ENCODE measurements at places on chromosomes 1 and 21.

GRCh38 chr1:24182061-24182460 is 5.0 kb downstream of the IFNLR1 start:
- no peak for DNase-seq

GRCh38 chr1:224201383-224201782 is 18.3 kb downstream of the DEGS1 start:
- no peak for DNase-seq

DNA sequence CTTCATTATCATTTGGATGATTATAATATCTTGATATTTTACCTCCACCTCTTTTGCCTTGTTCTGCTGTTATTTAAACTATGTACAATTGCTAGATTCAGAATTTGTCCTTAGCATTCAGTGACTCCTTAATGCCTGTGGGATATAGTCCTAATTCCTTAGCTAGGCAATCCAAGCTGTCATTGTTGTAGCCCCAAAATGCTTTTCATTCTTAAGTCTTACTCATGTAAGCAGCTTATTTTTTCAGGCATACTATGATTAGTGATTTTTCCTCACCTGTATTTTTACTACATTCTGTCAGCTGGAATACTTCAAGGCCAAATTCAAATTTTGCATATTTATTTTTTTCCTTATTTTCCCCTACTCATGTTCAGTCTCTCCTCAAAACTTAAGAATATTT is 13.4 kb downstream of the PKN2 start:
- no peak for DNase-seq

GRCh38 chr1:226100436-226101391 is 38.2 kb downstream of the H3-3A start:
- no peak for DNase-seq

DNA sequence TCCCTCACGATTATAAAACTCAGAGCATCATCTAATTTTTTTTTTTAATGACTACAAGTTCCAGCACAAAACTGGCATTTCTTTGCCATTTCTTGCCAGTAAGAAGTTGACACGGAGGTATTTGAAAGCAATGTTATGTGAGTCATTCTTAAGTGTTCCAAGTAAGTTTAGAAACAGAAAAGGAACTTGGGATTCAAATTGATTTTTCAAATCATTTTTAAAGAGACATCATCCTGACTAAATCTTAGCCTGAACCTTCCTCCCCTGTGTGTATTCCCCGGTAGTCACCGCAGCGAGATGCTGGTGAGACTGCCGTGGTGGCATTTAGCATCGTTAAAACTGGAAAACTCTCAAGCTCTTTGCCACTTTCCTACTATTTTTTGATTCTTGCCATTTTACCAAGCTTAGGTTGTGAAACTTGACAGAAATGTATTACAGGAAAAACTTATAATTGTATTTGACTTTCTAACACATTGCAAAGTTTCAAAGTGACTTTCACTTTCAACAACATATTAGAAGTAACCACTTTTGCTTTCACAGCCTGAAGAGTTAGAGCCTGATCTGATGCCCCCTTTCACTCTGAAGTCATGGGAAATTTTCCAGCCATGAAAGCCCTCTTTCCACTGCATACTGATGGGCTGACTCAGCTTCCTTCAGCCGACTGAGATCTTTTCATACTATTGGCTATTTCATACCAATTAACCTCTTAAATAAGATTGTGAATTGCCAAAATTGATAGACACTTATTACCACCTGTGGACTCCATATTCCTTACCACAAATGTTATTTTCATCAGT is 61.4 kb downstream of the OLFML2B start:
- no peak for DNase-seq

GRCh38 chr1:44775930-44776729 is 790 bp downstream of the RPS8 start:
- DNase-seq: peak; percentile 67

DNA sequence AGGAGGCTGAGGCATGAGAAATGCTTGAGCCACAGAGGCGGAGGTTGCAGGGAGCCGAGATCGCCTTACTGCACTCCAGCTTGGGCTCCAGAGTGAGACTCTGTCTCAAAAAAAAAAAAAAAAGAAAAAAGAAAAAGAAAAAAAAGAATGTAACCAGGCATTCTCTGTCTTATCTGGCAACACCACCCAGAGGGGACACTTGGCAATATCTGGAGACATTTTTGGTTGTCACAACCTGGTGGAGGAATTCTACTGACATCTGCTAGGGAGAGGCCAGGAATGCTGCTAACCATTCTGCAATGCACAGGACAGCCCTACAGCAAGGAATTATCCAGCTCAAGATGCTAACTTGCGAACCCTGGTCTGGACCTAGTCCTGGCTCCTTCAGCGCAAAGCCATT is 2.3 kb upstream of the CNR2 start:
- DNase-seq: no peak

GRCh38 chr1:886760-887159 is 37.0 kb upstream of the SAMD11 start:
- no peak for DNase-seq

- DNase-seq: no peak
These were observed 206.9 kb upstream of the LMO4 start for GRCh38 chr1:87121711-87122163.

DNA sequence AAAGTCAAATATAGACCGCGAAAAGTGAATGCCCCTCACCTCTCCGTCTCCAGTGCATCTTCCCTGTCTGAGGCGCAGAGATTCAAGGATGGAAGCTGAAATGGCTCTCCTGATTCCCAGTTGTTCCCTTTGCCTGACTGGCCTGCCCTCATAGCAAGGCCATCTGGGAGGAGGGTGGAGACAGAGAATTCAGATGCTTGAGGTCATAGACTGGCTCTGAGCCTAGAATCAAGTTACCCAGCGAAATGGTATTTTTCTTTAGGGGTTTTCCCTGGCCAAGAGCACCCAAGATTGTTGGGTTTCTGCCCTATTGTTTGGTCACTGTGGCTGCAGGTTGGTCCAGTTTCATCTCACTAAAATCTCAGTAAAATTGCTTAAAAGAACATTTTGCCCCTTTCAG is 7.2 kb downstream of the METTL13 start:
- no peak for DNase-seq

DNA sequence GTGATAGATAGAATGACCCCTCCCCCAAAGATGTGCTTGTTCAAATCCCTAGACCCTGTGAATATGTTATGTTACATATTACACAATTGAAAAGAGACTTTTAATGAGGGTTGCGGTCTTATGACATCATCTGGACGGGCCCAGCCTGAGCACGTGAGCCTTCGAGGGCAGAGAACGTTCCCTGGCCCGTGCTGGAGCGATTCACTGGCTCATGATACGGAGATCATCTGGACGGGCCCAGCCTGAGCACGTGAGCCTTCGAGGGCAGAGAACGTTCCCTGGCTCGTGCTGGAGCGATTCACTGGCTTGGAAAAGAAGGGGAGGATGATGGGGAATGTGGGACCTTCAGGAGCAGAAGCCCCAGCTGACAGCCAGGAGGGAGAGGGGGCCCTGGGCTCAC is 34.4 kb upstream of the COL18A1 start:
- no peak for DNase-seq

- no peak for DNase-seq
These were observed 1.9 kb upstream of the NTNG1 start for GRCh38 chr1:107138767-107139445.

DNA sequence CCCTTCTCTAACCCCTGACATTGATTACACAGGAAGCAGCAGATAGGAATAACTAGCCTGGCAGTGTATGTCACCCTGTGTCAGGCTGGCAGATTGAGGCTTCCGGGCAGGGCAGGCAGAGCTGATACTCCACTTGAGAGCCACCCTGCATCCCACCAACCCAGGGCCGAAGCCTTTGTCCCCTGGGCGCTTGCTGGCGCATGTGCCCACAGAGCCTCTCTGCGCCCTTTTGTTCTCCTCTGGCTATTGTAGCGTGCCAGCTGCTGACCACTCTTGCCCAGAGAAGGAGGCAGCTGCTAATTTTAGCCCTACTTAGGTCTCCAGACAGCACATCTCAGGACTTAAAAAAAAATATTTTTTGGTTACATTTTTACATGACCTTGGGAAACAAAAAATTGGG is 304.9 kb downstream of the HHAT start:
- DNase-seq: no peak

- DNase-seq: no peak
These were observed 1.3 kb upstream of the EFNA3 start for GRCh38 chr1:155077346-155077745.

- DNase-seq: no peak
These were observed 144.4 kb upstream of the ETS2 start for GRCh38 chr21:38661197-38661871.

- DNase-seq: no peak
These were observed 1.4 kb downstream of the SLC22A15 start for GRCh38 chr1:115977499-115978258.

DNA sequence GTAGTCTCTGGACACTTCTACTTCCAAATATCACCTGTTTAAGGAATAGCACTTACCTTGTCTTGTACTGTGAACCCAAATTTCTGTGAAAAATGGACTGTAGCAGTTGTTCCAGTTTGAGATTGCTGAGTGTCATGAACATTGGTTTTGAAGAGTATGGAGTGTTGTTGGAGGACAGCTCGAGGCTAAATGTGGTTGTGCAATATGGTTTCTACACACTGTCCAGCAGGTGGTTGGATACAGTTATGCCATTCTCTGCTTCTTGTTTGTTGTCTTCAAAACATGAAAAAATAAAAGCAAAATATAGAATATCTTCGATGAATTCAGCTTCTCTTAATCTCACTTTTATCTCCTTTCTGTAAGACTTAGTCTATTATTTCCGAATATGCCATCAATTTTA is 67.1 kb downstream of the DDR2 start:
- no peak for DNase-seq

DNA sequence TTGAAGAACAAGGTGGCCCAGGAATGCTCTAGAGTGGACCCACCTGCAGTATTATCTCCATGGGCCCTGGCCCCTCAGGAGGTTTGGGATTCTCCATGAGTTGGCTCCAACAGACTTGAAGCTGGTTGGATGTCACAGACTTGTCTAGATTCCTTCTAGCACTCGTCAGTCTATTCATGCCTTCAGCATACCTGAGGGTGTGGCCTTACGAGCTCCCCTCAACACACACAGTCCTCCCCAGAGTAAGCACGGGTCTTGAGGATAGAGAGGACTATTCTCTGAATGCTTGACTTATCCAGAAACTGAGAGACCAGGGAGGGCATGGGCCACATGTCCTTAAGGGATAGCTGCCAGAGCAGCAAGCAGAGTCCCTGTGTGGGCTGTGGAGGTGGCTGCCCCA is 45.9 kb upstream of the COL6A1 start:
- no peak for DNase-seq

DNA sequence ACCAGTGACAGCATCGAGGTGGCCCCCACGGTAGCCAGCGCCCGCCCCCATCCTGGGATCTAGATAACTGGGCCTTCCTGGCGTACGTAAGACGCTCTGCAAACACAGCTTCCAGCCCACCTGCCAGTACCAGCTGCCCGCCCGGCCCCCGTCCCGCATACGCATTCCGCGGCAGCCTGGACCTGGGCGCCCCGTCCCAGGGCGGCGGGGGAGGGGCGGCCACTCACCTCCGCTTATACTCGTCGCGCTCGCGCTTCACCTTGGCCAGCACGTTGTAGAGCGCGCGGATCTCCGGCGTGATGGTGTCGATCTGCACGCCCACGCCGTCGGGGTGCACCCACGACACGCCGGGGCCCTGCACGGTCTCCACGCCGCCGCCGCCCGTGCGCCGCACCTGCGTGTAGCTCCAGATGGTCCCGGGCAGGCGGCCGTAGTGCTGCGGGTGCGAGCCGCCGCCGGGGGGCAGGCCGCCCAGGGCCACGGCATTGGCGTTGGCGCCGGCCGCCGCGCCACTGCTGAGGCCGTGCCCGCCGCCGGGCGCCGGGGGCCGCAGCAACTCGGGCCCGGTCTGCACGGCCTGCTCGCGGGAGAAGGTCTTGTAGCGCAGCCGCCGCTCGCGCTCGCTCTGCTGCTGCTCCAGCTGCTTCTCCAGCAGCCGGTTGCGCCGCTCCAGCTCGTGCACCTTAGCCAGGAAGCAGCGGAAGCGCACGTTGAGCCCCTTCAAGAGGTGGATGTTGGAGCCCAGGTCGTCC is 859 bp downstream of the IFFO2 start:
- DNase-seq: peak; percentile 71

DNA sequence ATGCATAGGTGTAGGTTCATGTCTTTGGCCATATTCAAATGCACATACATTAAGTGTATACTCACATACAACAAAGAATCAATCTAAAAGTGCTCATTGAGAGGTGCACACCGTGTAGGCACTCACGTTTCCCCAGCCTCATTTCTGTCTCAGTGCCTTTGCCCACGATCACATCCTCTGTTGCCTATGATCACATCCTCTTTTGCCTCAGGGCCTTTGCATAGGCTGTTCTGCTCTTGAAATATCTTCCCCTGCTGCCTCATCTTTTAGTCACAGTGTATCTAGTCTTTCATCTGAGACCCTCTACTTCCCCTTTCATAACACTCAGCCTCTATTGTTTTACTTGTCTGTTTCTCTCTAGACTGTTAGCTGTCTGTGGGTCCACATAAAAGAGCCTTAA is 69.3 kb downstream of the FOXD2 start:
- no peak for DNase-seq

- DNase-seq: peak; percentile 43
These were observed 166.1 kb downstream of the PDE4B start for GRCh38 chr1:65958561-65959350.

- no peak for DNase-seq
These were observed 566.9 kb upstream of the ZRANB2 start for GRCh38 chr1:71647513-71648300.

DNA sequence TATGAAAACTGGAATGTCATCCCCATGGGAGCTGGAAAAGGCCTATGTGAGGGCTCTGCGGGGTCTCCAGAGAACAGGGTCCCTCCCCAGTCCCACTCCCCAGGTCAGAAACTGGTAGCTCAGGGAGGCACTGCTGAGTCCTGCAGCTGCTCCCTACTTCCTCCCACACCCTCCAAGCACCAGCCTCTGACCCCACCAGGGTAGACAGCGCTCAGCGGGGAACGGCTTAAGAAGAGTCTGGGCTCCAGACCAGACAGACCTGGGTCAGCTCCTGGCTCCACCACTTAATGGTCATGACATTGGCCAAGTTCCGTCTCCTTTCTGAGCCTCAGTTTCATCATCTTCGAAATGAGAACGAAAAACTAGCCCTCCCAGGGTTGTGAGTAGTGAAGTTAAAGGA is 7.2 kb downstream of the LRP8 start:
- no peak for DNase-seq

DNA sequence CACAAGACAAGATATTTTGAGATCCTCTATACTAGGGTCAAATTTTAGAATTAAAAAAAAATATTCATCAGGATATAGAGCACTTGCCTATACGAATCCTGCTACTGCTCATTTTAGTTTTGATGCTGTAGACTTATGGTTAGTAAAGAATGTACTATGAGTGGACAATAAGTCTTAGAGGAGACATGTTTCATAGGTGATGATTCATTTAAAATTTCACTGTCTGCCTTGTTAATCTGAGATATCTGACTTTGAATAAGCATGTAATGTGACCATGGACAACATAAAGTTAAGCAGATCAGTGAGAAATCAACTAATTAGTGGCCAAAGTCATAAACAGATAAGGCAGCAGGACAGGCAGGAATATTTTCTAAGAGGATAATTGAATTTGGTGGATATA is 106.8 kb upstream of the HP1BP3 start:
- no peak for DNase-seq

GRCh38 chr1:20076710-20077461 is 6.9 kb downstream of the PLA2G5 start:
- no peak for DNase-seq

All from activated CD8-positive, alpha-beta memory T cell treated with anti-CD3 and anti-CD28 coated beads, Interleukin-2, amount 10 ng/mL, durations not matched to agents 7 days and 5 days (primary cell).